ENCODE measurements at places on chromosomes 5 and 9.

GRCh38 chr9:129143031-129143927 lies 32.1 kb downstream of the PTPA start:
- peak; percentile 29 for DNase-seq

- no peak for DNase-seq
Measured at GRCh38 chr5:66959653-66960052, 236.9 kb downstream of the CD180 start.

GRCh38 chr5:140181525-140181924 lies 6.5 kb downstream of the CYSTM1 start:
- no peak for DNase-seq

DNA sequence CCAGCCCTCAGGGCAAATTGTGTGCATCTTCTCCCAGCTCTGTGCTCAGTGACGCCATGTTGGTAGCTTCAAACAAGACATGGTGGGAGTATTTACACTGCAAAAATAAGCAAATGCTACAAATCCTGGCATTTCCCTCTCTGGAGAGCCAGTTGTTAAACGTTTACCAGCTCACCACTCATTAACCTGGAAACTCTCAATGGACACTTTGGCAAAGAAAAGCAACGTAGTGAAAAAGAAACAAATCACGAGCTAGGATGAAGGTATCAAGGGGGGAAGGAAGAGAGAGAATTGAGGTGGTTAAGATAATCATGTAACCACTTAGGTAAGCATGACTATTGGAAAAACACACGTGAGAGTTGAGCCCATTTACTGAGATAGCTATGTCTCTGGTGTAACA lies 72.5 kb downstream of the MRPS30 start:
- DNase-seq, result no peak

GRCh38 chr9:91516777-91517176 lies 93.1 kb upstream of the NFIL3 start:
- no peak for DNase-seq

GRCh38 chr5:93417490-93417889 lies 163.5 kb downstream of the NR2F1-AS1 start:
- DNase-seq, result no peak

DNA sequence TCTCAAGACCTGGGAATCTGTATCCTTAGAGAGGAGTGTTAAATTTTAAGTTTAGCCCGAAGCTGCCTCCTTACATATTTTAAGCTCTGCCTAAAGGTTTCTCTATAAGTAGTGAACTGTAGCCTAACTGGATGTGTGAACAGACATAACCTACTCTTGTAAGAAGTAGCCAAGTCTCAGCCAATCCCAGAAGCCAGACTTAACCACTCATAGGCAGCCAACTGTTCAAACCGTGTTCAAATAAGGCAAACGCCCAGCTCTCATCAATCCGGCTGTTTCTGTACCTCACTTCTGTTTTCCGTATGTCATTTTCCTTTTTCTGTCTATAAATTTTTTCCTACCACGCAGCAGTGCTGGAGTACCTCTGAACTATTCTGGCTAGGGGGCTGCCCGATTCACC lies 58.7 kb upstream of the HRH2 start:
- no peak for DNase-seq

GRCh38 chr5:62450259-62450658 lies 37.7 kb downstream of the IPO11 start:
- DNase-seq, result no peak

DNA sequence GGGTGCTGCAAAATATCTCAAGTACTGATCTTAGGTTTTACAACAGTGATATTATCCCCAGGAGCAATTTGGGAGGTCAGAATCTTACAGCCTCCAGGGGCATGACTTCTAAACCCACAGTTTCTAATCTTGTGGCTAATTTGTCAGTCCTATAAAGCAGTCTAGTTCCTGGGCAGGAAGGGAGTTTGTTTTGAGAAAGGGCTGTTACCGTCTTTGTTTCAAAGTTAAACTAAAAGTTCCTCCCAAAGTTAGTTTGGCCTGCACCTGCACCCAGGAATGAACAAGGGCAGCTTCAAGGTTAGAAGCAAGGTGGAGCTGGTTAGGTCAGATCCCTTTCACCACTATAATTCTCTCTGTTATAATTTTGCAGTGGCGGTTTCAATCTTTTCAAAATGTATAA lies 81.7 kb downstream of the SFXN1 start:
- DNase-seq, result no peak

DNA sequence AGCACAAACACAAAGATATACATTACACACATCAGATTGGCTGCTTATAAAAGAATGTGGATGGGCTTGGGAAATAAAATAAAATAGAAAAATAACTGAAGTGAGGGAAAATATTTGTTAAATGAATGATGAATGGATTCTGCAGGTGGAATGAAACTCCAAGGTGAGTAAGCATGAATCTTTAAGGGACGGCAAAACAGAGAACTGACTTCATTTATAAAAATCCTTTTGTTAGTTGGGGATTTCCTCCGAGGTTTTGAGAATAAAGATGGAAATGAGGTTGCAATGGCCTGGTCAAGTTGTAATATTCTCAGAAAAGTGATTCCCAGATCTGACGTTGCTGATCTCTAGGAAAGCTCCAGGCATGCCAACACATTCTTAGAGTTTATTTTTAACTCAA lies 20.9 kb upstream of the SEMA6A start:
- DNase-seq, result no peak

DNA sequence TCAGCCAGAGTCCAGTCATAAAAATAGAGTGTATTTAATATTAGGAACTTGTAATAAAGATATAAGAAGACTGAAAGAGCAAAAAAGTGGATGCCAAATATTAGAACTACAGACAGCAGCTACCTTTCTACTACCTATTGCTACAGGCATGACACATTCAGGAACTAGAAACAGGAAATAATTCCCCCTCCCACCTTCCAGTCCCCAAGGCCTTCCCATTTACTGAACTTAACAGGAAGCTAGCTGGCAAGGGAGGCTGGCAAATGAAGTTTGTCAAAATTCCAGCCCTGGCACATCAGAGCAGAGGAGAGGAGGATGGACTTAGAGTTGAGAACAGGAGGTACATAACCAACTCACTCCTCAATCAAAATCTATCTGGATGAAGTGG lies 50.2 kb upstream of the RIC1 start:
- no peak for DNase-seq

DNA sequence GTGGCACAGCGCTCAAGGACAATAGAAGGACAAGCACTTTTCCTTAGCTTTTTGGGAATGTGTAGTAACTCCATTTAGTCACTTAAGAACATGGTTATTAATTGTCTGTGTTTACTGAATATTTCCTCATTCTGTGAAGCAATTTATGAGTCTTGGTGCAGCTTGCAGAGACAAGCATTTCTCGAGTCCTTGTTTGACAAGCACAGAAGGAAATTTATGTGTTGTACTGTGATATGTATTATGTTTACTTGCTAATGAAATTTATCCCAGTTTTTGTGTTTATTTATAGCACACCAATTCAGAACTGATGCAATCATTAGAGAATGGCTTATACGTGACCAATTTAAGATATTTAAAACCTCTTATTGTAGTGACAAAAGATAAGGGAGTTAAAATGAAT lies 168.6 kb downstream of the PRELID2 start:
- no peak for DNase-seq

Data from NCI-H187 (cell line).